Cortex of kidney (tissue), 1 donor: ENCODE measurements at places on chromosomes 3 and 15.

DNA sequence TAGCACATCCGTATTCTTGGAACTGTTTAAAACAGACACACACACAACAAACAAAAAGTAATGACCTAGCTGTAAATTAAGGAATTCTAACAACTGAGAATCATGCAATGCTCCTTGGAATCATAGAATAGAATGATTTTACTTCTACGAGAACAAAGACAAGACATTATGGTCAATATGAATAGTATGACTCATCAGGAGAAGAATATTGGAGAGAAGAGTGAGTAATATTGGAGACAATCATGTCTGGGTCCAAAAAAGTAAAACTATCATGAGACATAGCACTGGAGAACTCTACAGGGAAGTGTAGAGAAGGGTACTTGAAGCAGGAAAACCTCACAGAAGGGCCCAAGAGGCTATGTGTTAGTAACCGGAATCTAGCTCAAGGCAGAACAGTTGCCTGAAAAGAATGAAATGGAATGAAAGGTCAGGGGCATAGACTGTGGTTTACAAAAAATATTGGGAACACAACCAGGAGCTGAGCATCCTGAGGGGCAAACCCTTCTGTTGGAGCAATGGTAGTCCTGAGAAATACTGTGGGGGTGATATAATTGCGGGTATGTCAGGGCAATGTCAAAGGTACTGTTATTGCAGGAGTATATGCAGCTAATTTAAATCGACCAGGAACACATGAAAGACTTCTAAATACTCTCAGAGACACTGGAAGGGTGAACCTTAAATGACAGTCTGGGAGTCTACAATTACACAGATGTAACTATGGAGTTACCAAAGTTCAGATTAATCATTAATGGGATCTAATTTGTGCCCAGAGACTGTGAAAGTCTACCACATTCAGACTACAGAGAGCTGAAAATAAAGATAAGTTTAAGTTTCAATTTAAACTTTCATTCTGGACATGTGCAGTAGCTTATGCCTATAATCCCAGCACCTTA, 201.2 kb downstream of the BCHE start:
- DNase-seq: no peak

GRCh38 chr15:99017322-99017701, 9.7 kb upstream of the PGPEP1L start:
- no peak for DNase-seq

- no peak for DNase-seq
Observed at GRCh38 chr3:34263101-34263621, 464.7 kb downstream of the PDCD6IP start.

- DNase-seq: no peak
Observed at GRCh38 chr15:87752250-87752951, 504.1 kb downstream of the NTRK3 start.

DNA sequence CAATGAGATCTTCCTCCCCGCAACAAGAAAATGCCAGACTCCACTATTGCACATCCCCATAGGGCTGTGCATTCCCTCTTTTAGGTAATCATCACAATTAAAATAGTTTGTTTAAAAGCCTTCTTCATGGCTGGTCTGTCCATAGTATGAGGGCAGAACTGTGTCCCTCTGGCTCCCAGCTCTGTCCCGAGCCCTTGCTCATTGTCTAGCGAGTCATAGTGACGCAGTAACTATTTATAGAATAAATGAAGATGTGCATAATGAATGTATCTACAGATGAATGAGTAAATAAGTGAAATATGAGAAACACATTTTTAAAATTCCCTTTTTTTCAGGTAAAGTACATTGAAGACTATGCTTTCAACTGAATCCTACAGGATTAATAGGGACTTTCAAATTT, 128.4 kb upstream of the TMC3 start:
- DNase-seq: no peak

DNA sequence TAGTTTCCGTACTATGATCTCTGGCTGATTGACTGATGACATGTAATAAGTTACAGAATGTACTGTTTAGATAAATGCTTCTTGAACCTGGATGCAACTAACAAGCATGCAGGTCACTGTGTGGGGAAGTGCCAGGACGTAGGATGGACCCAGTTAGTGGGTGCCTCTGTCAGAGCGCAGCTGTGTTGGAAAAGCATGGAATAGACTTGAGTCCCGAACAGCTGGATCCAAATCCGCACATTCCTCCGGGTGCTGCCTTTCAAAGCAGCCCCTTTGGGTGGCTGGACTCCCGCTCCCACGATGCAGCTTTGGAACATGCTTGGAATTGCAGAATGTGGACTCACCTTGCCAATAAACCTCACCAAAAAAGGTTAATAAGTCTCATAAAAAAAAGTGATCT, 35.5 kb upstream of the ALDH1A3 start:
- DNase-seq: no peak

DNA sequence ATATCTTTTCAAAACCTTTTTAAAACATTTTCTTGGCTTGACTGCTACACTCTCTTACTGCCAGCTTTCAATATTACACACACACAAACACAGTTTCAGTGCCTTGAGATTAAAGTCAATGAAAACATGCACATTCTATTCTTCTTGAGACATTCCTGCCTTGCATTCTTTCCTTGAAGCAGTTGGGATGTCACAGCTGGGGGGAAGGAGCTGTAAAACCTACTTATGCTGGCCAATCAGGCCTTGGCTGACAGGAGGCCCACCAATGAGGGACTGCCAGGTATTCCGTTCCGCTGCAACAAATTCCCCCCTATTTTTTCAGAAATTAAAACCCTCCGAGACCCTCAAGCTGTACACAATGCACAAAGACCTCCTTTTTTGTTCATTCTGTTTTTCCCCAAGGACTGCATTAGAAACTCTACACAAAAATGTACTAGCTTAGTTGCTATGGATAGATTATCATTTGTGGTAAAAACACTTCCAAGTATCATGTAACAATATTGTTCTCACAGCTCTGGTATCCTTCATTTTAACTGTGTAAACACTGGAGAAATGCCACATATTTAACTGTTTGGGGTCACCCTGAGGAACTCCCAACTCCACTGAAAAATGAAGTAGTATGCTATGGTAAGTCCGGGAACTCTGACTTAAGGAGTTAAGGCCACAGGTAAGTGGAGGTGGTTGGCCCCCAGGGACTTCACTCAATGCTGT, 18.5 kb downstream of the FSTL1 start:
- no peak for DNase-seq

DNA sequence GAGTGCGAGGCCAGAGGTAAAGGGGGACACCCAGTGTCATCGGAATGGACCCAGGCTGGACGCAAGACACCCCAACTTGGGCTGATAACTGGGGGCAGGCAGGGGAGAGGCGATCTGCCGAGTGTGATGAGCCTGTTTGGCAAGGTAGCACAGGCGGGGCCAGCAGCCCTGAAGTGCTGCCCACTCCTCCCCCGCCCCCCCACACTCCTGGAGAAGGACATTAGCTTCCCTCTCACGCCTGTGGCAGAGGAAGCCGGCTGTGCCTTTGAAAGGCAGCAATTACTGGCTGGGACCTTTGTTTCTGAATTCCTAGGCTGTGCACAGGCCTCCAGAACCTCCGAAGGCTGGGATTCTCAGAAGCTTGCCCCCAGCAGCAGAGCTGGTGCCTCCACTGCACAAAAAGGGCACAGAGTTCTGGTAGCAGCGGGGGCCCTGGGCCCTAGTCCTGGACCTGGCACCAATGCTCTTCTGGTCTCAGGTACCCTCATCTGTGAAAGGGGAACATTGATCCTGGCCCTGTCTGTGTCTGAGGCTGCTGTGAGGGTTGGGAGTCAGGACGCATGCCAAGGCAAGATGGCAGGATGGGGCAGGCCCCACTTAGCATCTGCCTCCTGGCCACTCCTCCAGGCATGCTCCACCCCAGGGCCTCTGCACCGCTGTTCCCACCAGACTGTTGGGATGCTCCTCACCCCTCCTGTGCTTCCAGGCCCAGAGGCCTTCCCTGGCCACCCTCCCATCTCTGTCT, 28.6 kb downstream of the IQSEC1 start:
- no peak for DNase-seq

DNA sequence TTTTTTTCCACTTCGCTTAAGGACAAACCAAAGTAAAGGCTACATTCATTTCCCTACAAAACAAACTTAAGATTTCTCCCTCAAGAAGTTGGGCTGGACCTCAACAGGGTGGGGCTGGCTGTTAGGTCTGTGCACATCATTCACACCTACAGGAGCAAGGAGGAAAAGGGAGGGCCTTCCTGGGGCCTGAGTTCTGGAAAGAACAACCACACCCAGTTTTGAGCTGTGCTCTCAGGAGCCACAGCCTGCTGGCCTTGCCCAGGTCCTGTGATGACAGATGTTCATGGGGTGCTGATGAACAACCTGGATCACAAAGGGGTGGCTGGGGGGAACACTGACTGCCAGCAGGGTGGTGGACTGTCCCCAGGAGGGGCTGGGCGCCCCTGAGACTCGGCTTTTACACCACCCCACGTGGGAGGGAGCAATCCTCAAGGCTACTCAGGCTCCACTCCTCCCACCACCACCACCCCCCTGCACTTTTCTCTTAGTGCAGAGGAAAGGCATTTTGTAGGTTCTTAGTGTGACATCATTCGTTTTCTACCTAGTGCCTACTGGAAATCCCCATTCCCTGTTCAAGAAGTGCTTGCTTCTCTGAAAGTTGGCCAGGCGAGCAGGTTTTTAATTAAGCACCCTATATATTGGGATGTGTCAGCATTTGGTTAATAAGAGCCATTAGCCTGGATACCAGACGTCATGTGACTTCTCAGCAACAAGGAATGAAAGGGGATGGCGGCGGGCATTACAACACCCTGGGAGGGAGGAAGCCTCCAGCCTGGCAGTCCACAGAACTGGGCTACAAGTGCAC, 35.7 kb downstream of the CCNB2 start:
- no peak for DNase-seq

DNA sequence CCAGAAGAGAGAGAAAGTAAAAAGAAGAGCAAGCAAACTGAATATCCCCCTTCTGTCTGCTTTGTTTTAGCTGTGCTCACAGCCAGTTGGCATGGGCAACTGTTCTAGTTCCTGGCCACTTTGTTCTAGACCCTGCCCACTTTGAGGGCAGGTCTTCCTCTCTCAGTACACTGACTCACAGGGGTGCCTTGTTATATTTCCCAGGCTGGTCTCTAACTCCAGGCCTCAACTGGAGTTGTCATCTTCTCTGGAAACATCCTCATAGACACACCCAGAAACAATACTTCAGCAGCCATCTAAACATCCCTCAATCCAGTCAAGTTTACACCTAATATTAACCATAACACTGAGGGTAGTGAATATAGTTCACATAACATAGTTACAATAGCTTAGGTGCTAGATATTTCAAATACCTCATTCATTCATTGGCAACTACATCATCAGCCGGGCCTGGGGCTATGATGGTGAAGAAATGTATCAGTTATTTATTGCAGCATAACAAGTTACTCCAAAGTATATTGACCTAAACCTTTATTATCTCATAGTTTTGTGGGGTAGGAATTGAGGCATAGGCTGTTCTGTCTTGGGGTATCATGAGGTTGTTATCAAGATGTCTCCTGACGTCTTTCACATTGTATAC, 106.0 kb downstream of the UBE2E2 start:
- DNase-seq: no peak

GRCh38 chr3:126136428-126137220, 43.8 kb downstream of the ALDH1L1 start:
- DNase-seq: no peak

DNA sequence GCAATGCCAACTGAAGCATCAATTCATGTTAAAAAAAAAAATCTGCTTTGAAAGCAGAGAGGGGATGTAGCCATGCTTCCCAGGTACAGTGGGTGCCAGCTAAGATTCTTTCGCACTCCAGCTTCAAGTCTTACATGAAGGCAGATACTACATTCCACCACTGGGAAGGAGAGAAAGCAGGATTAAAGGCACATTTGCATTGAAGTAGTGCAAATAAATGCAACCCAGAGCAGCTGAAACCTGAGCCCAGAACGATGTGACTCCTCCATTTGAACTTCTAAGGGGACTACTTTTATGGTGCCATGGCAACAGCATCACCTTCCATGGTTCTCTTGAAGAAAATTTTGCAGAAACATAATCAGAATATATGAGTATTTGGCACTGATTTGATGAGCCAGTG, 19.1 kb upstream of the GJD2 start:
- no peak for DNase-seq

GRCh38 chr15:76337696-76338485, 1.3 kb downstream of the ISL2 start:
- DNase-seq: no peak
